Stimulated activated CD4-positive, alpha-beta T cell treated with anti-CD3 and anti-CD28 coated beads, Interleukin-4, amount 100 ng/mL, for 1 hour (primary cell): ENCODE measurements at places on chromosomes 3 and 15.

GRCh38 chr3:37210230-37210629 lies 35.8 kb upstream of the LRRFIP2 start:
- DNase-seq: no peak

GRCh38 chr3:65030847-65031463 lies 343.2 kb upstream of the ADAMTS9 start:
- DNase-seq: no peak

DNA sequence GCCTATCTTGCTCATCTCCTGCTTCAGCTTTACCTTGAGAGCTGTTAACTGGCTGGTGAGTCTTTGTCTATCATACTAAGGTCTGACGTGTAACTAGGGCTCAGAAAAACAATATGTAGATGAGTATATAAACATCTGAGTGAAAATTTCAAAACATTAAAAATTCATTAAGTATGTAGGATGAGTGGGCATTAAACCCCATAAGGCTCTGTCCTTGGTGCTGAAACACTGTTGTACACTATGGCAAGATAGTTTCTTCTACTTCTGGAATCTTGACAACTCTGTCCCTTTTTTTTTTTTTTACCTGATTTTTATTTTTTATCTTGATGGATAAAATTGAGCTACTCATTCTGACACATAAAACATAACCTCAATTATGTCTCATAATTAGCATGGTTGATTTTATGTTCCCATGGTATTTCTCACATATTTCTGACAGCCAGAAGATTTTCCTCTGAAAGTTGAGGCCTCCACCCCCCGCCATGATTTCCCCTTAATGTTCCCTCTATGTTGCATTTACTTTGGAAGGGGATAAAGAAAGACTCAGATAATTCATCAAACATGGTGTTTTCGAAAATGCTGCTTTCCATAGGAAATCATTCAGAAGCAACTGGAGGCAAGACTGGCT lies 54.3 kb downstream of the DGKG start:
- DNase-seq: no peak

DNA sequence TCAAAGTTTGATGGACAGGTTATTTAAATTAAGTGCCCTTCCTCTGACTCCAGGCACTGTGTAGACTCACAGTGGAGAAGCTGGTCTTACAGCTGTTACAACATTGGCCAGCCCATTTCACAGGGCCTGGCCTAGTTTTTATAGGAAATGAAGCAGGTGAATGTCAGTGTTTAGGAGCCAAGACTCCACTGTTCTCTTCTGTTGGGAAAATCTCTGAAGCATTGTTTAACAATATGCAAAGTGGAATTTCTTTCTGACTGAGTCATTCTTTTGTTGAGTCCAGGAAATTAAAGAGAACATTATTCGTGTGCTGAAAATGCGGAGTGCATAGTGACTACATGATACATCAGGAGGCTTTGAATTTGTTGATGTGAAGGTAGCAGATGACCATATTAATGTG lies 64.7 kb downstream of the ARRDC4 start:
- no peak for DNase-seq

DNA sequence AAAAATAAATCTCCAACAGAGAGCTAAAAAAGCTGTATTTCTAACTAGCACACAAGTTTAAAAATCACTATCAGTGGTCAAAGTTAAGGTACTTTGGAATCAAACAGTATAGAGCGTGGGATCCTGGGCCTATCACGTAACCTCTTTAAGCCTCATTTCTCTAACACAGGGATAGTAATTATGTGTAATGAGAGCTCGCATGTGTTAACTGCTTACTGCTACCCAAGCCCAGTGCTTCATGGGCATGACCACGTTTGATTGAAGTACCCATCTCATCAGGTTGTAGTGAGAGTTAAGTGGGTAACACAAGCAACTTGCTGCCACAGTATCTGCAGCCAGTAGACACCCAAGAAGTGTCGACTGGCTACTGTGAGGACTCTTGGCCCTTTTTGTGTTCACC lies 28.2 kb upstream of the NOX5 start:
- DNase-seq: no peak

DNA sequence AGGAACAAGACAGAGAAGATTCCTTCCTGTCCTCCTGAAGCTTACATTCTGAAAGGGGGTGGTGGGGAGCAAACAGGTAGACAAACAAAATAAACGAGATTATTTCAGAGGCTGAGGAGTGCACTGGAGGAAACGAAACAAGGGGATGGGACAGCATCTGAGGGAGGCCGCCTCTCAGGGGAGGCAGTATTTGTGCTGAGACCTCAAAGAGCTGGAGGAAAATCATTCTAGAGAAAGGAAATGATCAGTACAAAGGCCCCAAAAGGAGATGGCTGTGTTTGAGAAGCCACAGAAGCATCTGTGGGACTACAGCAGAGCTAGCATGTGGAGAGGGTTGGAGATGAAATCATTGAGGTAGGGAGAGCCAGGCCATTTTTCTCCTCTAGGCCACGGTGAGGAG lies 55.1 kb downstream of the DCLK3 start:
- DNase-seq: no peak

- no peak for DNase-seq
Observed at GRCh38 chr3:27462228-27462627, 22.0 kb downstream of the SLC4A7 start.

GRCh38 chr15:87357637-87358313 lies 898.8 kb downstream of the NTRK3 start:
- DNase-seq: no peak

GRCh38 chr3:143120716-143121240 lies 1.2 kb downstream of the CHST2 start:
- peak; percentile 48 for DNase-seq

GRCh38 chr15:86488046-86488445 lies 408.4 kb downstream of the AGBL1 start:
- no peak for DNase-seq
